GM19239 (cell line): ENCODE measurements at places on chromosomes 3 and 15.

- DNase-seq, result no peak
These were observed 503.0 kb upstream of the PROK2 start for GRCh38 chr3:72287956-72288355.

- no peak for DNase-seq
These were observed 34.9 kb downstream of the CCDC33 start for GRCh38 chr15:74270854-74271520.

DNA sequence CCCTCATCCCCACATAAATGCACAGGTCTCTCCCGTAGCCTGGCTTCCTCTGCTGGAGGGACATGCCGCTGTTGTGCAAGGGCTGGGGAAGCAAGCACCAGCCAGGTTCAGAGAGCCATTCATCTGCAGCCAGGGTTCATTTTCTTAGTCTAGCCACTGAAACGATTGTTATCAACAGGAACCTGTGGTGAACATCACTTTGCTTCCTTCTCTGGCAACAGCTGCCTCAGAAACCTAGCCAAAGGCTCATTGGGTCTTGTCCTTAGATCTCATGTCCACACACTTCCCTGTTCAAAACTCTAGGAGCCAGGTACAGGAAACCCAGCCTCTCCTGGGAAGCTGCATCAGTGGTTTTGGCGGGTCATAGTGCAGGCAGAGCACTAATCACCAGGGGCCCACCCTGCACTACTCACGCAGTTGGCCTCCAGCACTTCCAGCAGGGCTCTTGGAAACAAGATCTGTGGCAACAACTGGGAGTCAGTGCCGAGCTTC lies 47.0 kb downstream of the OXNAD1 start:
- no peak for DNase-seq

DNA sequence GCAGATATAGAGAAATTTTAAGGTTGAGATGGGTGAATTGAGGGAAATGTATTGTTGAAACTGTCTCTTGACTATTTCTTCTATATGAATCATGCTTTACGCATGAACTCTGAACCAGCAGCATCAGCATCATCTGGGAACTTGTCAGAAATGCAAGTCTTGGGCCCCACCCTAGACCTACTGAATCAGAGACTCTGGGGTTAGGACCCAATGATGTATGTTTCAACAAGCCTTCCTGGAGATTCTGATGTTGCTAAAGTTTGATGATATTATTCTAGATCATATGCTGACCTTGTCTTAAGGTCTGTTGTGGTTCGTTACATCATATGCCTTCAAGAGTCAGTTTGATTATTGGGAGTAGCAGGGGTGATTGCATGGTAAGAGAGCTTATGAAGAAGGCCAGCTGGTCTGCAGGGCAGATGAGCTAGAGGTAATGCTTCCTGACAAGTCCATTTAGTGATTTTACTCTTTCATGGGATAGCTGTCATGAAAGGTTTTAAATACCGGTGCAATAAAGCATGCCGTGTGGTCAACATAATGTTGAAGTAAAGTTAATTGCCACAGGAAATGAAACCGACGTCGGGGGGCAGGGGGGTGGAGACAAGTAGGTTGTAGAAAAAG lies 152.4 kb upstream of the MRPL3 start:
- DNase-seq, result no peak

GRCh38 chr15:65344914-65345275 lies 32.9 kb downstream of the IGDCC3 start:
- DNase-seq, result no peak

DNA sequence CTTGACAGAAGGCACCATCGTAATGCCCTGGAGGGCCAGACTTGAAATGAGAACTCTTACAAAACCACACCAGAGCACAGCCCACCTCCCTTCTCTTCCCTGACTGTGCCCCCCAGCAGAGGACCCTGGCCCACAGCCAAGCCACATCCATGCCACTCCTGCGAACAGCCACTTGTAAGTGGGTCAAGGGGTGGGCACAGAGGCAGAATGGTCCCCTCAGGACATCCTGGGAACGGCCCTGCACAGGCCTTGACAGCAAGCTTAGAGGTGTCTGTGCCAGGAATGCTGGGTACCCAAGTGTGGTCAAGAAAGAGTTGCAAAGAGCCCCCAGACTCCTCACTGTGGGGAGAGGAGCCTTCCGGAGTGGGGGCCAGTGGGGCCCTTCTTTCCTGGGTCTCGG lies 33.3 kb downstream of the HCN4 start:
- no peak for DNase-seq

DNA sequence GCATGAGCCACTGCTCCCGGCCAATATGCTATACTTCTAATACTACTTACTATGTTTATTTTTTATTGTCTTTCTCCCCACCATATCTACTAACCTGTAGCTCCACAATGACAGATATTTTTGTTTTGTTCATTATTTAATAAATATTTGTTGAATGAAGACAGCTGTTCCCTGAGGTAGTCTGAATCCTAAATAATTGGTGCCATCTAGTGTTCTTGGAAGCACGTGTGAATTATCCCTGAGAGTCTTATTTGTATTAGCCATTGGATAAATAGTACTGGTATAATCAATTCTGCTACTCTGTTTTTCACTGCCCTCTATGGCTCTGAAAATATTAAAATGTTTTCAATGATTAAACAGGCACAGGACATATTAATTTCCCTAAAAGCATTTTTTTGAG lies 5.6 kb upstream of the APPL1 start:
- no peak for DNase-seq

GRCh38 chr3:162029736-162030135 lies 533.1 kb downstream of the OTOL1 start:
- no peak for DNase-seq

DNA sequence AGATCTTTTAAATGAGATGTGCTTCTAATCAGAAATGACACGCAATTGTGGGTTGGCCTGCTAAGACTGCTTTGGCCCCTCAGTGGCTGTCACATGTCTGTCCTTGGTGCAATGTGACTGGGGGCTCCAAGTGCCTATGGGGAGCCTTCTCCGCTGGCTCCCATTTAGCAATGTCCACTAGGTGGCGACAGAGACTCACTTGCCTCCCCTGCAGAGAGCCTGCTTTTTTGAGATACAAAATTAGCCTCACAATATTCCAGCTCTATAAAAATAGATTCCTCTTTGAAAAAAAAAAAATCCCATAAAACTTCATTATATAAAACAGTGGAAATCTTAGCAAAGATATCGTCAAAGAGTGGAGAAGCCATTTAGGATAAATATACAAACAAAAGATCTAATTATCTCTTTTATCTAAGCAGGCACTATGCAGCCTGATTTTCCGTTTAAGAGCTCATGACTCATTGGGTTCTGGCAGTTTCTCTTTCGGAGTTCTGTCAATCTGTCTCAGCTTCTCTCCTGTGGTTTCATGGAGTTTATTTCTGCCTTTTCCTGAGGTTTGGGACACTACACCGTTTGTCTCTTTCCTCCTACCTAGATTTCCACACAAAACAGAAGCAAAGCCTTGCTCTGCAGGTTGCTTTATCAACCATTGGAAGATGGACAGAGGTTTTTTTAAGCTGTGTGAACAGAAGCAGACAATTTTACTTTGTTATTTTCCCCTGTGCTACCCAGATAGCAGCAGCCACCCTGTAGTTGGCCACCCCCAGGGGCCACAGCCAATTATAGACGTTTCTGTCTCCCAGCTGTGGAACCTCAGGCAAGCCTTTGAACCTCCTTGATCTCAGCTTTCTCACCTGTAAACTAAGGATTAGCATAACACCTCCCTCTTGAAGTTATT lies 68.4 kb upstream of the TNFAIP8L3 start:
- peak; percentile 78 for DNase-seq

DNA sequence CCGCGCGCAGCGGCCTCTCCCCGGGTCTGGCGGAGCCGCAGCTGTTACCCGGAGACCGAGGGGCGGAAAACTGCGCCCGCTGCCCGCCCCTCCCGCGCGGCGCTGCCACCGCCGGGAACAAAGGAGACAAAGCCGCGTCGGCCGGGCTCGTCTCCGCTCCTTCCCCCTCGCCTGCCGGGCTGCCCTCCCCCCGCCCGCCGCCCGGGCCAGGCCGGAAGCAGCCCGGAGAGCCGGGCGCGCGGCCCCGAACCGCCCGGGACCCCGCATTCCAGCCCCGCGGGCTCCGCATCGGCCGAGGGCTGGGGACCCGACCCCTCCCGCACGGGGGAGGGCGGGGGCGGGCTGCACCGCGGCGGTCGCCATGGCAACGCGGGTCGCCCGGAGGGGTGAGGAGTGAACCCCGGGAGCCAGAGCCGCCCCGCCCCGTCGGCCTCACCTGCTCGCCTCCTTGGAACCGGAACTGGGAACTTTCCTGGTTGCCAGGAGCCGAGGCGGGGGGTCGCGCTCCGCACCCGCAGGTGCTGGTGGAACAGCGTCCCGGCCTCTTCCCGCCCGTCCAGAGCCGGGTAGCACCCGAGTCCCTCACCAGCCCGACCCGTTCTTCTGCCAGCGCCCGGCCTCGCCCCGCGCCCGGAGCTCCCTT lies 448 bp downstream of the PLXNB1 start:
- peak; percentile 78 for DNase-seq

- no peak for DNase-seq
These were observed 13.7 kb downstream of the FAM240A start for GRCh38 chr3:46626039-46626438.

DNA sequence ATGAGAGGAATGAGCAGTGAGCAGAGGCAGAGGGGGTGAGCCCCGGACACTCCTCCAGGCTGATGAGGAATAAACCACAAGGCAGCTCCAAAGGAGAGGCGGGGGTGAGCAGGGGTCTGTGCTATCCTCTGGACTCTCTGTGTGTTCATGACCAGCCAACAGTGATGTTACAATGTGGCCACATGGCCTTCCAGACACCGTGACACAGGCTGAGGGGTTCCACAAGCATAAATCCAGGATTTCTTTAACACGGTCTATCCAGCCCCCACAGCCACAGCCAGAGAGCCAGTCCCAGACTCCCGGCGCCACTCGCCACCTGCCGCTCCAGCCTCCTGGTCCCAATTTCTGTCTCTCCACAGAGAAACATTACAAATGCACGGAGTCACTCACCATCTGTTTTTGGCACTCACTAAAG lies 24.4 kb downstream of the XXYLT1 start:
- no peak for DNase-seq

DNA sequence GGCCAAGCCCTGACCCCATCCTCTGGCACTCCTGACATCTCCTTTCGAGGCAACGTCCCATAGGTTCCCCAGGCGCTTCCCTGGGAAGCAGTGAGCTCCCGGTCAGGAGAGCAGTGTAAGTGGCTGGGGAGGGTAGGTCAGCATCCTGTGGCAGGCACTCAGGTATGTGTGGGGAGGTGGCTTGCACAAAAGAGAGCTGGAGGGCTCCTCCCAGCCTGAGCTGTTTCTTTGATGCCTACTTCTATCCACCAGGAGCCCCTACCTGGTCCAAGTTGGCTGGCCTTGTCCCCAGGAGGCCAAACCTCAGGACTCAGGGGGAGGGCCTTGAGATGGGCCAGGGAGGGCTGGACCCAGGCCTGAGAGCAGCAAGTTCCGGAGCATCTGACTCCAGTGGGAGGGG lies 31.7 kb upstream of the LINGO1 start:
- no peak for DNase-seq

GRCh38 chr3:46883054-46883829 lies 5.7 kb downstream of the PTH1R start:
- DNase-seq, result no peak

DNA sequence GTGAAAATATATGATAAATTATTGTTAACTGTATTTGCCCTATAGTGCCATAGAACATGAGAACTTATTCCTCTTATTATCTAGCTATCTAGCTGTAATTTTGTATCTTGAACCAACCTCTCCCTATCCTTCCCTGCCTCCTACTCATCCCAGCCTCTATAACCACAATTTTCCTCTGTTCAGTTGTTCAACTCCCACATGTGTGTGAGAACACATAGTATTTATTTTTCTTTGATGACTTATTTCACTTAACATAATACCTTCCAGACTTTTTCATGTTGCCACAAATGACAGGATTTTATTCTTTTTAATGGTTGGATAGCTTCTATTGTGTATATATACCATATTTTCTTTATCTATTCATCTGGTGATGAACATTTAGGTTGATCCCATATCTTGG lies 85.4 kb upstream of the SUCLG2 start:
- DNase-seq, result no peak

DNA sequence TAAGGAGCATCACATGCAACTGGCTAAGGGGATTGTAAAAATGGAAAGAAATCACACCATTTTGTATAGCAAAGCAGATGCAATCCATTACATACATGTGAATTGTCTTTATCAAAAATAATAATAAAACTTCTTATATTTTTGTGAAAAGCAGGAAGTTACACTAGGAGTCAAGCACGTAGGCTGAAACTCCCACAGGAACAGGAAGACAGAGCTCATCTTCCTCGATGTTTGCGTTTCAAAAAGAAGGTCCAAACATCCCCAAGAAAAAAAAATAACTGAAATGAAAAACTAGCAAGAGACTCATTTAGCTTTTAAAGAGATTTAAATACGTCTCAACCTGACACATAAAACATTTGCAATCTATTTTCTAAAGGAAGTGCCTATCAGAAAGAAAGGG lies 106.6 kb downstream of the TGFBR2 start:
- DNase-seq, result no peak

DNA sequence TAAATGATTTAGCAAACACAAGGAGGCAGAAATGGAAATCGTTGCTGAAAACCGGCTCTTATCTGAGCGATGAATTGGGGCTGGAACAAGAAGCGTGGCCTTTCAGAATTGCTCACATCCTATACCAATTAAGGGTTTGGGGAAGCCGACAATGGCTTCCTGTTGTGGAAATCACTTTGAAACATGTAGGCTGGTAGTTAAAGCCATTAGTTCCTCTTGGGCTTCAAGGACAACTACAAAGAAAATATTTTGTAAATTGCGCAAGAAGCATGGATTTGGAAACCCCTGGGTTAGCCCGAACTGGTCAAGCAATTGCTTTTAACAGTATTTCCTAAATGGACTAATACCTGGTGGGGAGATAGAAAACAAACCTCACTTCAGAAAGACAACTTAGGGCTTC lies 182.4 kb downstream of the ADAMTS9 start:
- no peak for DNase-seq

DNA sequence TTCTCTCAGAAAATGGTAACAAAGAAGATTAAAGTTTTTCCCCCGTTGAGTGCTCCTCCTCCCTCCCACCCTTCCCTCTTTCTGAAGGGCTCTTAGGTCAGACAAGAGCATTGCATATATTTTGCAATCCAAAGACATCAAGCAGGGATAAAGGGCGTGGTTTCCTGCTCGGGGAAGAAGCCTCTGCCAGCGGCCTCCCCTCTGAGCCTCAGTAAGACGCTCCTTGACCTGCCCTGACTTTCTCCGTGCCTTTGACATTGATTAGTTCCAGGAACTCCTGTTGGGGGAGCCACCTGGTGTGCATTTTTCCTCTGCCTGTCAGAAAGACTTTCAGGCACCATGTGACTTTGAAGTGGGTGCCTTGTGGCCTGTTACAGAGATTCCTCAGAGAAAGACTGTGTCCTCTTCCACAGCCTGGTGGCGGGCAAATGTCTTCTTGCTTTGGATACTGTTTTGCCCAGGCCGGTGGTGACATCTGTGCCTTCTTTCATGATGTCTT lies 87.2 kb upstream of the TBL1XR1 start:
- DNase-seq, result no peak

GRCh38 chr3:42572278-42572677 lies 9.5 kb downstream of the SEC22C start:
- no peak for DNase-seq

GRCh38 chr3:55454611-55455010 lies 32.5 kb downstream of the WNT5A start:
- no peak for DNase-seq

- DNase-seq, result no peak
These were observed 32.2 kb upstream of the ADAMTS17 start for GRCh38 chr15:100373942-100374341.

GRCh38 chr15:93985176-93985575 lies 246.2 kb upstream of the MCTP2 start:
- no peak for DNase-seq

GRCh38 chr3:141456301-141456625 lies 30.6 kb upstream of the RASA2 start:
- no peak for DNase-seq
